ENCODE measurements at places on chromosomes 1 and 21. TPM values are rescaled to one million over a fixed set of nuclear protein-coding genes. Genes with fewer than 3 reads are reported as not detected.
A peak's percentile ranks its signal among the peaks of the same experiment; 100 is the strongest.

DNA sequence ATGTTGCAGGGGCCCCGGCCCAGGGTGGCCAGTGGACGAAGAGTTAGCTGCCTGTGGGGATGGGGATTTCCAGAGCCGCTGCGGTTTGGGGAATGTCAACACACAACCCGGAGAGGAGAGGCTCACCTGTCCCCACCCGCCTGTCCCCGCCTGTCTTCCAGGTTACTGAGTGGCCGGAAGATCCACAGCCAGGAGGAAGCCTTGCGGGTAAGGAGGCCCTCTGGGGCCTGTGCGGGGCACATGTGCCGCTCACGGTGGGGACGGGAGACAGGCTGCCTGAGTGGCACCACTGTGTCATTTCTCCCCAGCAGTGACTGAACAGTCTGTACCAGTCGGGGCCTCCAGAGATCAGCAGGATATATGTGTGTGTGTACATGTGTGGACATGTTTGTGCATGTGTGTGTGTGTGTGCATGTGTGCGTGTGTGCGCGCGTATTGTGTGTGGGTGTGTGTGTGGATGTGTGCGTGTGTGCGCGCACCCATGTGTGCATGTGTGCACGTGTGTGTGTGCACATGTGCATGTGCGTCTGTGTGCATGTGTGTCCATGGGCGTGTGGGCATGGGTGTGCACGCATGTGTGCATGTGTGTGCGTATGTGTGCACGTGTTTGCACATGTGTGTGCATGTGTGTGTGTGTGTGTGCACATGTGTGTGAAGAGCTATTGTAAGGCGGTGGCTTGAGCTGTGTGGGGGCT, 25.6 kb downstream of the CSTB start:
- DNase-seq = no peak

- no peak for DNase-seq
These were observed 55.6 kb downstream of the KLHDC7A start for GRCh38 chr1:18536356-18536755.

DNA sequence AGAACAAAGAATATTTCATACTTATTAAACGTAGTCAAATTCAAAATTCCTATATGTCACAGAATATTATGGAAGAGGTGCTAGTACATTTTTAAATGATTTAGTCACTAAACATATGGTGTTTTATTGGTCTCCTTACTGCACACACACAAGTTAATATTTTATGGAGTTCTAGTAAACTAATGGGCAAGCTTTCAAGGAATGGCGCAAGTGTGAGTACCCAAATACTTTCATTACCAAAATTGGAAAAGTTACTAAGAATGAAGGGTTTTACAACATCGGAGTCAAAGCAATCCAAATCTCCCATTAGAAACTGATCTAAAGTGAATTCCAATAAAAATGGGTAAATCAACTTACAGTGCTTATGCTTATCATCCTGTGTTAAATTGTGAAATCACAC, 921.9 kb downstream of the ADGRL2 start:
- no peak for DNase-seq

- DNase-seq = no peak
These were observed 108.3 kb downstream of the SIPA1L2 start for GRCh38 chr1:232521660-232522059.

CD34 gene
- total RNA-seq = not detected

- DNase-seq = peak; percentile 40
These were observed 100.0 kb upstream of the SERTAD4 start for GRCh38 chr1:210132582-210132981.

- no peak for DNase-seq
These were observed 3.0 kb downstream of the TFF1 start for GRCh38 chr21:42363312-42363711.

CTSS gene
- 0.18 TPM for total RNA-seq

DNA sequence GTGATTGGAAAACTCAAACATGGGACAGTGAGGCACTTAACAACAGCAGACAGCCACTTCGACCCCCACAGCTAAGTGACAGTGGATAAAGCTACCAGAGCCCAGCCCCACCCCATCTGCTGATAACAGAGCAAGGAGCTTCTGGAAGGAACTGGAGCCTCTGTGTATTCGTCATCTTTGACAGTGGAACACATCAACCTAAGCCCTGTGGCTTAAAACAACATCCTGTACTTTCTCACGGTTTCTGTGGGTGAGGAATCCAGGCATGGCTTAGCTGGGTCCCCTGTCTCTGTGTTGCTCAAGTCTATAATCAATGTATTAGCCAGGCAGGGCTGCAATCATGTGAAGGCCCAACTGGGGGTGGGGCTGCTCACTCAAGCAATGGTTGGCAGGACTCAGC, 18.4 kb upstream of the SIPA1L2 start:
- no peak for DNase-seq

DNA sequence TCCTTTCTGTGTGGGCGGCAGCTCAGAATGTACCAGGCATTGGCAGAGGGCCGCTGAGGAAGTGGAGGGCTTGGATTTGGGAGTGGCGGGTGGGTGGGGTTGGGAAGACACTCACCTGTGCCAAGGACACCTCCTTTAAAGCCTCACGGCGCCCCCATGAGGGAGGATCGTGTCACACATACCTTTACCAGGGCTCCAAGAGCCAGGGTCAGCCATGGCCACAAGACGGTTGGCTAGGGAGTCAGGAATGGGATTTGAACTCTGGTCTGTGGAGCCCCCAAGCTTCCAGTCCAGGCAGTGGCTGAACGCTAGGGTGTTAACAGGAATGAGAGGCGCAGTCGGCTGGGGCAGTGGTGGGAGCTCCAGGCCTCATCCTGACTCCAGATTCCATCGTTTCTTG, 4.6 kb downstream of the NBL1 start:
- no peak for DNase-seq

ETV3L gene
- total RNA-seq = not detected

GRCh38 chr21:25509862-25510261, 97.4 kb downstream of the MRPL39 start:
- no peak for DNase-seq

SLAMF1 gene
- total RNA-seq = not detected

SLAMF9 gene
- 0.28 TPM for total RNA-seq

- DNase-seq = no peak
These were observed 60.8 kb upstream of the RNF11 start for GRCh38 chr1:51175278-51175677.

DNA sequence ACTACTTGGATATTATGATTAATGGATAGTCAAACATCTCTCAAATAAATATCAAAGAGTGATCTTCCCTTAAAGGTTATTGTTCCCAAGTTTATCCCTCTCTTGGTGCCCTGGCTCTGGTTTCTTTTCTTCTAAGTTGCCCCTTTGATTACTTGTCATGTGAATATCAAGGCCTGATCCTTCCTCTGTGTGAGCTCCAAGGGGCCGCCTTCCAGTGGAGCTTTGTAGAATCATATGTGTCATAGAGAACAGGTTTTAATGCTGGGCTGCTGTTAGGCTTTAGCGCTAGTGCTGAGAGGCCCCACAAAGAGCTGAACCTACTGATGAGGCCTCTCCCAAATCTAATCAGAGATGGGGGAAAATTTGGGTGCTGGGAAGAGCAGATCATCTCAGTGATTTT, 25.5 kb downstream of the UCK2 start:
- no peak for DNase-seq

DNA sequence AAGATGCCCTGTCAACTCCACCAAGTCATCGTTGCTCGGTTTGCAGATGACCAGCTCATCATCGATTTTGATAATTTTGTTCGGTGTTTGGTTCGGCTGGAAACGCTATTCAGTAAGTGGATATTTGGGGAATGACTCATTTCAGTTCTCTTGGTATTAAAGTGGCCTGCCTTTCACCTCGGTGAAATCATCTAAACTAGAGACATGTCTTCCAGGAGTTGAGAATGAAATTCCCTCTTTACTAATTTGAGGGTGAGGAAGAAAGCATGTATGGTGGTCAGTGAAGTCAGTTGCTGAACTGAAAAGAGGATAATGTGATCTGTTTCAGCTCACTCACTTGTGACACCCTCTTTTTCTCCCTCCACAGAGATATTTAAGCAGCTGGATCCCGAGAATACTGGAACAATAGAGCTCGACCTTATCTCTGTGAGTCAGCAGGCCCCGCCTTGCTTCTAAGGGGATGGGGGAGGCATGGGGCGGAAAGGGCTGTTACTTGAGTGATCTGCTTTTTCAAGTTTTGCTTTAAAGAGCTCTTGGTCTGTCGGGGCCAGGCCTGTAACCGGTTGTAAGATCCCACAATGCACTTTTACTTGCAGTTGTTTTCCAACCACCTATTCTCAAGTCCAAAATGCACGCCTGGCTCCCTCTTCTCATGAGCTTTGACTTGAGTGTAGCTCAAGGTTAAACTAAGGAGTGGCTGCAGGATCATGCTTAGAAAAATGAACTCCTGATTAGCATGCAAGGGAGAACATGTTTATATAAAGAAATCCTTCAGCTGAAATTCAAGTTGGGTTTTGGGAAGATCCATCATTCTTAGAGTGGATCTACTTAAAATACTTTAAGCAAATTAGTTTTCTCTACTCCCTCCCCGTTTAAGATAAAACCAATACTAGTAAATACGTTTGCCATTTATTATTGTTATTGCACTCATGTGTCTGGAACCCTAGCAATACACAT, 59.8 kb downstream of the CAPN2 start:
- peak; percentile 91 for DNase-seq

RGS7 gene
- total RNA-seq = 0.72 TPM

- no peak for DNase-seq
These were observed 43.1 kb downstream of the PKN2 start for GRCh38 chr1:88727205-88727604.

GOLT1A gene
- total RNA-seq = not detected

GRCh38 chr1:10456048-10456447, 6.2 kb downstream of the CORT start:
- no peak for DNase-seq

HHAT gene
- total RNA-seq = 2.8 TPM

DNA sequence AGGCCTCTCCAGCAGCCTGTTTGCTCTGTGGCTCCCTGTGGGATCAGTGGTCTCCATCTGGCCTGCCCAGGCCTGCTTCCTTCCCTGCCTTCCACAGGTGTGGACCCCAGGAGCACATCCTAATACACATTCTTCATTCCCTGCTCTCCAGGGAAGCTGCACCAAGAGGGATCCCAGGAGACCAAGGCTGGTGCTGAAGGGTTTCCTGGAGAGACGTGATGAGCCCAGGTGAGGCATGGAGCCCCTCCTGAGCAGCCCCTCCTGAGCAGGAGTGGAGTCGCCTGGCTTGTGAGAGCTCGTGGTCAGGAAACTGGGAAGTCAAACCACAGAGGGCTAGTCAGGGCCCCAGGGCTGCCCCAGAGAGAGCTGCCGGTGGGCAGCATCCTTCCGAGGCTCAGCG, 561.4 kb downstream of the MATN1 start:
- DNase-seq = no peak

DNA sequence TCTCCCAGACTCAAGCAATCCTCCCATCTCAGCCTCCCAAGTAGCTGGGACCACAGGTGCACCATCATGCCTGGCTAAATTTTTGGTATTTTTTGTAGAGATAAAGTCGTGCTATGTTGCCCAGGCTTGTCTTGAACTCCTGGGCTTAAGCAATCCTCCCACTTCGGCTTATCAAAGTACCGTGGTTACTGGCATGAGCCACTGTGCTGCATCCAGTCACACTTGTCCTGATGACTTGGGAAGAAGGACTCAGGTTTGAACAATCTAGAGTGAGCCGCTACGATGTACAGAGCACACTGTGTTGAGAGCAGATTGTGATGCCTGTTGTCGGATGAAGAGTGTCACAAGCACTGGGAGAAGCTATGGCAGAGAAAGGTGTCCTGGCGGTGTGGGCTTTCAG, 27.2 kb downstream of the RNF187 start:
- DNase-seq = no peak

ACOT11 gene
- 2.5 TPM for total RNA-seq

- no peak for DNase-seq
These were observed 6.8 kb upstream of the CNIH3 start for GRCh38 chr1:224609333-224609732.

OR2T34 gene
- not detected for total RNA-seq

DNA sequence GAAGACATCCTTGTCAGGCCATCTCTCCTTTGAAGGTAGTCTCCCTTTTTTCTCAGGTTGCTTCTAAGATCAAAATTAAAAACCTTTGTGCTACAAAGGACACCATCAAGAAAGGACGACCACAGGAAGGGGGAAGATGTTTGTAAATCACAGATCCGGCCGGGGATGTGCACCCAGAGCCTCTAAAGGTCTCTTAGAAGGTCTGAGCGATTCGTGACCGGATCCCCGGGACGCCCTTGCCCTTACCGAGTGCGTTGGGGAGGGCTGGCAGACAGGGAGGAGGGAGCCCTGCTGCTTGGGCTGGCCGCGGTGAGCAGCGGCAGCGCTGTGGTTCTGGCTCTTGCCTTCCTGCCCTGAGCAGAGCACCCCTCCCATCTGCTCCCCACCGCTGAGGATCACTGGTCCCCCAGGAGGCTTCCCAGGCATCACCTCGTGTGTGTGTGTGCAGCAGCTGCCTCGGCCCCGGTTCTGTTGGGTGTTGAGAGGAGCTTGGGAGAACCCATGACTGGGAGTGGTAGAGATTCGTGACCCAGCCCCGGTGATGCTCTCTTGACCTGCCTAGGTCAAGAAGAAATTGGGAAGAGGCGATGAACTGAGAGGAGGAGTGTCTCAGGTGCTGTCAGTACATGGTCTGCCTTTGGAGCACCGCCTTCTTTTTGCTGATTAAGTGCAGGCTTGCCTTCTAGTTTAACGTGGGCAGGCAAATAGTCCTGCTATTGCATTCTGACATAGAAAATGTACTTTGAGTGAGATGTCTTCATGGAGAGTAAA, 34.5 kb downstream of the AGPAT3 start:
- no peak for DNase-seq

CLDN14 gene
- not detected for total RNA-seq

DNA sequence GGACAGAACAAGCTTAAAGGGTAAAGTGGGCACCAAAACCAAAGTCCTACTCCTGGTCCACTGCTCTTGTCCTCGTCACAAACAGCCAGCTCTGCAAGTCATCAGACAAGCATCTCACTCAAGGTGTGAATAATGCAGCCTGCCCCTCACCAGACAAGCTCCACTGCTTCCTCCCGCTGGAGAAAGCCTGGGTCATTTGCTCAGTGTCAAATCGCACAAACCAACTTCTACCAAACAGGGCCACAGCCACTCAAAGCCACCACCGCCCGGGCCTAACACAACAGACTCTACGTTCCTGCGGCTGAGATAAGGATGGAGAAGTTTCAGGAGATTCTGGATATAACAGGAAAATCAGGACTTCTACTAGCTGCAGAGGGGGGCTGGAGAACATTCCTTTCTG, 3.3 kb downstream of the SSBP3 start:
- DNase-seq = peak; percentile 31

DNA sequence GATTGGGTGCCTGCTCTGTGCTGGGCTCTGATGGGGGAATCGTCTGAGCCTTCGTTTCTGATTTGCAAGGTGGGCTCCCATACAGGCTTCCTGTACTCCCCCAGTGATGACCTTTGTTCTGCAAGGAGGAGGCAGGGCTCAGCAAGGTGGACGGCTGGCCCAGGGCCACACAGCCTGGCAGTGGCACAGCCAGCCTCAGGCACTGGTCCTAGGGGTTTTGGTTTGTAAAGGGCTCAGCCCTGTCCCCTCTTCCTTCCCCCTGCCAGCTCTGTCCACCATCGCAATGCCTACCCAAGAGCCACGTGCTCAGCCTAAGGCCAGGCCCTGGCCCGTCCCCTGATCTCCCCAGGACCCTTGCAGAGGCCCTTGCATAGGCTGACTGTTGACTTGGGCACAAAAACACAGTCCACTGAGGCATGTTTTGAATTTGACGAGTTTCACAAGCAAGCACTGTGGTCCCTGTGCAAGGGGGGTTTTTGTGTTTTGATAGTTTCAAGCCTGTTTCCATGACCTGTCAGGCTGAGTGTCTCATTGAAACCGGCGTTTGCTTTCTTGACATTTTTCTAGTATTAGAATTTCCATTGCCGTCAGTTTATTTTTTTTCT, 39.5 kb upstream of the TNFRSF1B start:
- DNase-seq = no peak

Measured in IMR-90 (cell line).